GM23338 (cell line): ENCODE measurements at places on chromosomes 4 and X.
A peak's percentile ranks its signal among the peaks of the same experiment; 100 is the strongest.

DNA sequence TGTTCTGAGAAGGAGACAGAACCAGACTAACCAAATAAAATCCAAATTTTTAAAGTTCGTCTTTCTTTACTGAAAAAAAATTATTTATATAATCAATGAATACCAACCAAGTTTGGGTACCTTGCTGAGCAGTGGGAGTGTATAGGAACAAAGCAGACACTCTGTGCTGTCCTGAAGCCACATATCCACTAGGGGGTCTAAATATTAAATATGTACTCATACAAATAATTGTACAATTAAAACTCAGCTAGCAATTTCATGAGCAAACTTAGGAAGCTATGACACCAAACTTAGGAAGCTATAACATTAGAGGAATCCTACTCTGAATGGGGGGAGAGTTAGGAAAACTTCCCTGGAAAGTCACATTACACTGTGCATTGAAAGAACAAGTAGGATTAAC lies 582.0 kb upstream of the EPHA5 start:
- H3K4me1 ChIP-seq, result no peaks in the 10 kb centered on the region
- H3K27me3 ChIP-seq, result no peaks in the 10 kb centered on the region
- H3K4me3 ChIP-seq, result no peak overlapping the region
- no peaks in the 10 kb centered on the region for H3K36me3 ChIP-seq

GRCh38 chrX:70762285-70762684 lies 146.2 kb downstream of the TEX11 start:
- peak; percentile 31 for DNase-seq
- H3K4me1 ChIP-seq, result no peaks in the 10 kb centered on the region
- H3K27ac ChIP-seq, result no peak overlapping the region
- no peaks in the 10 kb centered on the region for H3K27me3 ChIP-seq
- H3K36me3 ChIP-seq, result no peaks in the 10 kb centered on the region
- no peak overlapping the region for H3K4me3 ChIP-seq

- DNase-seq, result no peak
- no peaks in the 10 kb centered on the region for H3K36me3 ChIP-seq
- H3K4me1 ChIP-seq, result no peaks in the 10 kb centered on the region
- H3K27me3 ChIP-seq, result no peaks in the 10 kb centered on the region
Observed at GRCh38 chr4:5465529-5465928, 242.8 kb downstream of the EVC2 start.

DNA sequence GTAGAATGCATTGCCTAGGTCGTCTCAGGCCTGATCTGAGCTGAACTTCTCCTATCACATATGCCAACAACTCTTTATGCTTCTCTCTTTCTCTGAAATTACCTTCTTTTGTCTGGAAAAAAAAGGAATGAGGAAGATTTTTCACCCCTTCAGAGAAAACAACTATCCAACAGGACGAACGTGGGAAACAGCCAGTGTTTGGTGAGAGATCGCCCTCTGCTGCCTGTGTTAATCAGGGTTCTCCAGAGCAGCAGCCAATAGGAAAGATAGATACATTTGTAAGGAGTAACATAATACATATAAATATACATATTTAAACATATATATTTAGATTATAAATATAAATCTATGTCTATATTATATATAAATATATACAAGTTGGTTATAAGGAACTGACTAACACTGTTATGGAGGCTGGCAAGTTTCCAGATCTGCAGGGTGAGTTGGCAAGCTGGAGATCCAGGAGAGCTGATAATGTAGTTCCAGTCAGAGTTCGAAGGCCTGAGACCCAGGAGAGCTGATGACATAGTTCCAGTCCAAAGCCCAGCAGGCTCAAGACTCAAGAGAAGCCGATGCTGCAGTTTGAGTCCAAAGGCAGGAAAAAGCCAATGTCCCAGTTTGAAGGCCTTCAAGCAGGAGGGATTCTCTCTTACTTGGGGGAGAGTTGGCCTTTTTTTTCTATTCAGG lies 13.3 kb downstream of the CETN2 start:
- H3K36me3 ChIP-seq, result no peaks in the 10 kb centered on the region
- H3K4me1 ChIP-seq, result peaks cover 5% of the 10 kb centered on the region; the same call in 1 of the 2 replicates
- DNase-seq, result peak; percentile 53
- no peak overlapping the region for H3K4me3 ChIP-seq

GRCh38 chr4:101122019-101122418 lies 225.3 kb downstream of the PPP3CA start:
- H3K27me3 ChIP-seq, result no peaks in the 10 kb centered on the region
- H3K27ac ChIP-seq, result no peak overlapping the region
- H3K4me3 ChIP-seq, result no peak overlapping the region
- H3K36me3 ChIP-seq, result no peaks in the 10 kb centered on the region
